ENCODE measurements at places on chromosomes 4 and X.

DNA sequence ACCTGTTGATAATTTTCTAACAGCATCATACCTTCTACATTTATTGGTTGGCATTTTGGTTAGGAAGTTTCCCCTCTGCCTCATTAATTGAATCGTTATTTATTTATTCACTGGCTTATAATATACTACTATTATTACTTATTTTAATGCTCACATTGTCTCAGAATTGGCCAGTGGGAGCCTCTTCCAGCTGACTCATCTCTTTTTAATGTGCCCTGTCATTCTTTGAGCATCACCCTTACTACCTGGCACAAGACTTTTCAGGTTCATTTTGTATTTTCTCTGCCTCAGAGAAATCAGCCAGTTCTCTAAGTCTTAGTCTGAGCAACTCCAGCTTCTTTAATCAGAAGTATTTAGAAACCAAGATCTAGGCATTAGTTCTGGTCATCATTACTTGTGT is 60.3 kb upstream of the PRRG3 start:
- DNase-seq, result no peak

- no peak for DNase-seq
Measured at GRCh38 chrX:6777238-6778002, 242.5 kb upstream of the VCX3A start.

- no peak for DNase-seq
Measured at GRCh38 chr4:71830-72229, 18.7 kb downstream of the ZNF595 start.

DNA sequence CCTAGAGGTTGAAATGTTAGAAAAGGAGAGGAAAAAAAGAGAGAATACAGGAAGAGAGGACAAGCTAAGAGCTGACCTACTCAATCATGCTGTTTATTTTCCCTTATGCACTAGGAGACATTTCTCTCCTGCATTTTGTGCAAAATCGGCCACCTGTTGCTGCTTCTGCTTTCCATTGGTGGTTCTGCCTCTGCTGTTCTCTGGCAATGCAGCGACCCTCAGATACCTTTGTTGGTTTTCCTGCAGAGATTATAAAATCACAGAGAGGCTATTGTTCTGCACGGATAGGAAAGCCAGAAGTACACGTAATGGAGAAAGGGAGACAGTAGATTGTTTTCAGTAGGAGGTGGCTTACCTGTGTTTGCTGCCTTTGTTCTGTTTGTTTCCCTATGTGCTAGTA is 108.9 kb downstream of the UNC5C start:
- DNase-seq, result no peak

DNA sequence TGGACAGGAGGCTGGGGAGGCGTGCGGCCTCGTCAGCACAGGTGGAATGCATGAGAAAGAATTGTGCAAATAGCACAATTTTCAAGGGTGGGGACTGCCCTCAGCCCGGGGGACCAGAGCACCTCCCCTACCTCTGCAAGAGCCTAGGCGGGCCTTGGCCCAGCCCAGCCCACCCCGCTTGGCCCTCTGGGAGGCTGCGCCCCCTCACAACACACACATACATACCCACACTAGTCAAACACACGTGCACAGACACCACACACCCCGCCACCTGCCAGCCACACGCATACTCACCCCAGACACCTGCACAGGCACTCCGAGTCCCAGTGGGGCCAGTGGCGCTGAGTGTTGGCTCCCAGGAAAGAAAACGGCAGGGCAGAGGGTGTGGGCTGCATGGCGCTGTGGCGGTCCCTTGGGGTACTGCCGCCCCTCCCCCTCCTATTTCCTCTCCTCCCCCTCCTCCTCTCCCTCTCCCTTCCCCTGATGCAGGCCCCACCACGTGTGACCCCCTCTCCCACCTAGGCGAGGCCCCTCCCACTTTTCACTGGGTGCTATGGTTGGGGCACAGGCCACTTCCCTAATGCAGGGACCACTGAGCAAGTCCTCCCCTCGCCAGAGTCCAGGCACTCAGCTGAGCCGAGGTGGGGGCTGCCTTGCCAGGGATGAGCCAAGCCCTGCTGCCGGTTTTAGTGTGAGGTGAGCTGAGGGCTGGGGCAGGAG is 84.5 kb downstream of the FAM53A start:
- no peak for DNase-seq

- DNase-seq, result no peak
Measured at GRCh38 chr4:68433582-68433981, 13.7 kb upstream of the TMPRSS11E start.

DNA sequence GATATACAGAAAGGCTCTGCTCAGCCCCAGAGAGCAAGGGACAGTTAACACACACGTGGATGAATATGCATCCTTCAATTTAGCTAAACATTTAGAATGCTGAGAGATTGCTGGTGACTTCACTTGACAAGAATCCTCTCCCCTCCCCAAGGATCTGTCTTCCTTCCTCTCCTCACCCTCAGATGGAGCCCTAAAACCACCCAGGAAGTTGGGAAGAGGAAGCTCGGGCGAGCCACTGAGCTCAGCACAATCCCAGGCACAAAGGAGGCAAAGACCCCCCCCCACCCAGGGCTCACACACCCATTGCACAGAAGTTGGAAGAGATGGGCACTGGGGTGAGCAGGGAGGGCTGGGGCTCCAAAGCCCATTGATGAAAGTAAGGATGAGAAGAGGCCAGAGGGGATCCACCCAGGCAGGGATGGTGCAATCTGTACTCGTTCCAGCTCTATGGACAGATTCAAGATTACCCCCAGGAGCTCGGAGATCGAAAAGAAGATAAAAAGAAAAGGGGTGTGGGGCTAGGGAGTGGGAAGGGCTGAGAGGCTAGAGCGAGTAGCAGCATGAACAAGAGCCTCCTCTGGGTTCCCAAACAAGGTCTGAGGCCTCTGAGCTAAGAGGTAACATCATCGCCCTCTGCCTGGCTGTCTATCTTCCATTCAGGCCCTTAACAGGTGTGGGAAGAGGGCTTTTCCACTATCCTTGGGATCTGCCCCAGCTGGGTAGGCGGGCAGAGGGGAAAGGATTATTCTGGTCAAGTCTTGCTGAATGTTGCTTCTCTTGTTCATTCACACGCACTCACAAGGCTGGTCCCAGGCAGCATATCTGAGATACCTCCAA is 1.2 kb downstream of the TFE3 start:
- DNase-seq, result no peak
